ENCODE measurements at places on chromosomes 5 and 9.

GRCh38 chr9:70392189-70392588 lies 22.3 kb downstream of the KLF9 start:
- no peak for DNase-seq

DNA sequence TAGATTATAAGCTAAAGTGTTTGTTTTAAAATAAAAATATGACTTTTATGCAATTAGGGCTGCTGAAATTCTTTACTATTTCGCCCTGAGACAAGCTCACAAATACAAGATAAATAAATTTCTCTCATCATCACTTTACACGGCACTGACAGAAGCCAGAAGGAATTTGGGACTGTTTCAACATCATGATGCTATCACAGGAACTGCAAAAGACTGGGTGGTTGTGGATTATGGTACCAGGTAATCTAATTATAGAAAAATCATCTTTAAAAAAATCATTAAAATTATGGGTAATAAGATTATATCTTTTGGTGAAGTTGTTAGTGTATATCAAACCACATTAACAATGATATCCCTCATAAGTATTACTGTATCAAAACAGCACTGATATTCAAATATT lies 95.0 kb downstream of the MAN2A1 start:
- no peak for DNase-seq

- no peak for DNase-seq
These were observed 15.6 kb upstream of the GNA14 start for GRCh38 chr9:77663754-77664153.

DNA sequence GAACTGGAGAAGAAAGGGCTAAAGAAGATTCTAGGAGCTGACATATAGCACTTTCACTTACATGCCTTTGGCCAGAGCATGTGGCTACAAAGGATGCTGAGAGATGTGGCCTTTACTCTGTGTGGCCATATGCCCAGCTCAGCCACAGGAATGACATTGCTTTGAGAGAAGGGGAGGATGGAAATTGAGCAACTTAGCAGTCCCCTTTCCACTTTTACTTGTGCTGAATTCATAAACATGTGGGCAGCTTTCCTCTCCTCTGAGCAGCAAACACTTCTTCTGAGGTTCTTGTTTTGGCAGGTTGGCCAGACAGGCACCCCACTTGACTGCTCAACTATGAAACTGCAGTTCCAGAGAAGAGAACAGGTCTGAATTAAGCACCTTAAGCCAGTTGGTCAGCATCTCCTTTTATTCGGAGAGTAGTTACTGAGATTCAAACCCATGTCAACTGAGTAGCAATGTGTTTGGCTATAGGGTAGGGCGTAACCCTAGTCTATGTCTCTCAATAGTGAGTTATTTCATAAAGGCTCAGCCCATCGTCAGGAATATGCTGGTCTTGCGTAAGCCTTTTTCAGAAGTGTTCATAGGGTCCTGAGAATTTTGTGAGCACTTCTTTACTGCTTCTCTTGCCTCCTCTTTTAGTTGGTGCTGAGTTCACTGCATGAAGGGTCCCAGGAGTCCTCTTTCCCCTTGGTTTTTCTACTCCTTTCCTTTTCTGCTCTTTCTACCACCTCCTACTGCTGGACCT lies 134.5 kb downstream of the PALM2AKAP2 start:
- no peak for DNase-seq

DNA sequence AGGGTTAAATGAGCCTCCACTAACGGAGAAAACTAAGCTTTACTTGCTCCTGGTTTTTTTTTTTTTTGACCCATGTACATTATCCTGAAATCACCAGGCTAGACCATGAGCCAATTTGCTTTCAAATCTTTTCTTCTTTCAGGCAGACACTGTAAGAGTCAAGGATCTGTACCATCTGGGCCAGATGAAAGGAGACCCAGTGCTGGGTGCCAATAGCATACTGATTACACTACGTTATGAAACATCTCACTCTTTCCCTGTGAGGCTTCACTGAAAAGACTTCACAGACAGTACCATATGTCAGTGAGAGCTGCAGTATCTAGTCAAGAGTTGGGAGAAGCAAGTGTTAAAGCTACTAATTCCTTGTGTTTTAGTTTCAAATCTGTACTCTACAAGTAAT lies 161.2 kb upstream of the PTPRD start:
- no peak for DNase-seq

Data from stimulated activated CD8-positive, alpha-beta memory T cell treated with anti-CD3 and anti-CD28 coated beads, Interleukin-7, amount 100 ng/mL, for 1 hour (primary cell).